ENCODE measurements at places on chromosomes 12 and 14. TPM values are rescaled to one million over a fixed set of nuclear protein-coding genes. Genes with fewer than 3 reads are reported as not detected.

- DNase-seq: no peak
Observed at GRCh38 chr14:65789363-65789762, 376.8 kb downstream of the FUT8 start.

GRCh38 chr12:130214686-130215395 is 52.6 kb downstream of the FZD10 start:
- DNase-seq: no peak

FBXO34 gene
- total RNA-seq: 34.7 TPM

RHOJ gene
- total RNA-seq: 29.2 TPM

CNOT2 gene
- 66.2 TPM for total RNA-seq

HPD gene
- 2.5 TPM for total RNA-seq

TOMM20L gene
- not detected for total RNA-seq

All from lower lobe of right lung (tissue), 2 donors.